ENCODE measurements at places on chromosomes 3 and 15.

GRCh38 chr15:63481105-63481810 is 23.1 kb upstream of the USP3 start:
- DNase-seq: no peak

GRCh38 chr3:66095295-66096001 is 56.7 kb upstream of the MAGI1 start:
- no peak for DNase-seq

DNA sequence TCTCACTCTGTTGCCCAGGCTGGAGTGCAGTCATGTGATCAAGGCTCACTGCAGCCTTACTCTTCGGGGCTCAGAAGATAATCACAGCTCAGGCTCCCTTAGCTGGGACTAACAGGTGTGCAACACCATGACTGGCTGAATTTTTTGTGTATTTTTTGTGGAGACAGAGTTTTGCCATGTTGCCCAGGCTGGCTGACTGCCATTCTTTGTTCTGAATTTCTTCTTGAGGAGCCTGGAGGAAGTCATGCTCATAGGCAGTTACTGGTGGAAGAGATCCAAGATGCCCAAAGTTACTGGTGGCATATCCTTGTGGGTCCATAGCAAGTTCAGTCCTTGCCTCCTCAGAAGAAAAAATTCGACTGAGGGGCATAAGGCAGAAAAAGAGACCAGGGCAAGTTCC is 16.6 kb upstream of the UBP1 start:
- DNase-seq: no peak

DNA sequence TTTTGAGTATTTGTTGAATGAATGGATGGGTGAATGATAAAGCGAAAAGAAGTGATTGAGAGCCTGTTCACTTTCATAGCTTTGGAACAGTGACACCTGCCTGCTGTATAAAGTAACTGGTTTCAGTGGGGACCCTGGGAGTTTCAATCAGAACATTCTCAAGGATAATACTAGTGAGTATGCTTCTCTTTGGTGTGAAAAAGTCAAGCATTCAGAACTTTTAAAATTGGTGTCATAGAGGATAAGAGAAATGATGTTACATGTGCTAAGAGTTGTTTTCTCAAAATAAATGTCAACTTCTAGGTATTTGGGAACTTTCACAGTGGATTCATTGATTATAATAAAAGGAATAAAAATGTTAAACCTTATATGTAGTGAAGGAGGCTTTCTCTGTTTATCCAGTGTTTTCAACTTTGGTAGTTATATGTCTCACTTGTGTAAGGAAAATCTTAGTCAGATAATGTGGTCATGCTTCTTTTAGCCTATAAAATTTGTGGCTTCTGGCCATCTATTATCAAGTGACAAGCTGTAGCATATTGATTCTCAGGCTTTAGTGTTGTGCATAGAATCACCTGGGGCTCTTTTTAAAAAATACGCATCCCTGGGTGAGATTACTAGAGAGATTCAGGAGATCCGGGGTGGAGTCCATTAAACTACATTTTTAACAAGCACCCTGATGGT is 11.9 kb downstream of the LRCH3 start:
- DNase-seq: no peak

All from stimulated activated CD4-positive, alpha-beta T cell treated with anti-CD3 and anti-CD28 coated beads, Interleukin-1b, Interleukin-23, amount 100 ng/mL, for 4 hours (primary cell).